Cardiac septum (tissue), 1 donor: ENCODE measurements at places on chromosomes 3 and 15. TPM values are rescaled to one million over a fixed set of nuclear protein-coding genes. Genes with fewer than 3 reads are reported as not detected.

- no peak for DNase-seq
Measured at GRCh38 chr3:11283139-11283475, 10.9 kb downstream of the ATG7 start.

GRCh38 chr15:37789881-37790280 is 144.6 kb upstream of the TMCO5A start:
- DNase-seq = no peak

- DNase-seq = no peak
Measured at GRCh38 chr3:171585039-171585438, 124.8 kb upstream of the TNIK start.

DNA sequence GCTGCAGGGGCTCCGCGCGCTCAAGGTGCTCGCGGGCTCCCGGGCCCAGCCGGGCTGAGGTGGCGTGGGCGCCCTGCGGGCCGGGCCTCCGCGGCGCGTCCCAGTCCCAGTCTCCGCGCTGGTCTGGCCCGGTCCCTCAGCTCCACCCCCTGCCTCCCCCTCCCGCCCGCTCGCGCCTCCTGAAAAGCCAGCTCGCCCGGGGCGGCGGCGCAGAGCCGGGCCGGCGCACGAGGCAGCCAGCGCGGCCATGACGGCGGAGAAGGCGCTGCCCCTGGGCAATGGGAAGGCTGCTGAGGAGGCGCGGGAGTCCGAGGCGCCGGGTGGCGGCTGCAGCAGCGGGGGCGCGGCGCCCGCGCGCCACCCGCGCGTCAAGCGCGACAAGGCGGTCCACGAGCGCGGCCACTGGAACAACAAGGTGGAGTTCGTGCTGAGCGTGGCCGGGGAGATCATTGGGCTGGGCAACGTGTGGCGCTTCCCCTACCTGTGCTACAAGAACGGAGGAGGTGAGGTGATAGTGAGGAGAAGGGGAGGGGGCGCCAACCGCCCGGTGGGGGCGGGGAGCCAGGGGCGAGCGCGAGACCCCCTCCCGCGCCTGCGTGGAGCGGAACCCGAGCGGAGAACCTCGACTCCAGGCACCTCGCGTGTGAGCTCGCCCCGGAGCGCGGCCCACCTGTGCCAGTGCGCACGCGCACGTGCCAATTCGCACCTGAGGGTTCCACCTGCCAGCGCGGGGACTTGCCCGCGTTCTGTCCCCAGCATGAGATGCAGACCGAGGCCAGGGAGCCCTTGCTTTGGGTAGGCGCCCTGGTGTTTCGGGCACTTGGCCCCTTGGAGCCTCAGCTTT is at the start of gene SLC6A11:
SLC6A11 (plus strand) TSS at position 210 of the 844 bp plus-strand sequence; CDS start at position 248, 38 bp downstream.
- DNase-seq = no peak

Gene CPLX3
- total RNA-seq = 0.67 TPM

DNA sequence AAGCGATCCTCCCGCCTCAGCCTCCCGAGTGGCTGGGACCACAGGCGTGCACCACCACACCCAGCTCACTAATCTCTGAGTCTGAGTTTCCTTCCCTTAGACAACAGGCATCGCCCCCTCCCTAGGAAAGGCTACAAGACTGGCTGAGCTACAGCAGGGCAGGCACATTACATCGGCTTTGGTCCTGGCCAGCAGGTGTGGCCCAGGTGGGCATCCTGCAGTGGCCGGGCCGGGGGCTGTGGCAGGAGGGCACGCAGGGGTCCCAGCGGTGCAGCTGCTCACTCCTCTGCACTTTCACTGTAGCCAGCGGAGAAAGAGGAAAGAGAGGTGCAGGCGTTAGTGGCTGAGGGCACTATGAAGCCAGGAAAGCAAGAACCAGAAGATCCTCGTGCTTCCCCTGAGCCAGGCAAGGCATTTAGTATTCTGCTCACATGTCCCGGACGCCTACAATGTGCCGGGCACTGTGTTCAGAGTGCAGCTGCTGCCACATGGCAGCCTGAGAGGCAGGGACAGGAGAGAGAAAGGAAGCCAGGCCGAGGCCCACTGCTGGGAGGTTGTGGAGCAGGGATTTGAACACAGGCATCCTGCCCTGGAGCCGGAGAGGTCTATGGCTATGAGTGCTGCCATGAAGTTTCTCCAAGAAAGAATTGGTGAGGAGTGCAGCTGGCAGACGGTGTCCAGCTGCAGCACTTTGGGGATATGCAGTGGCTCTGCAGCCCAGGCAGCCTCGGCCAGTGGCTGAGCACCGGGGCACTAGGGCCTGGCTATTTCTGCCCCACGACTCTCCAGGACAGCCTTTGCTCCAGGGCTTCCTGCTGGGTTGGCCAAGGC is 22.3 kb downstream of the GRIP2 start:
- peak; percentile 61 for DNase-seq

DNA sequence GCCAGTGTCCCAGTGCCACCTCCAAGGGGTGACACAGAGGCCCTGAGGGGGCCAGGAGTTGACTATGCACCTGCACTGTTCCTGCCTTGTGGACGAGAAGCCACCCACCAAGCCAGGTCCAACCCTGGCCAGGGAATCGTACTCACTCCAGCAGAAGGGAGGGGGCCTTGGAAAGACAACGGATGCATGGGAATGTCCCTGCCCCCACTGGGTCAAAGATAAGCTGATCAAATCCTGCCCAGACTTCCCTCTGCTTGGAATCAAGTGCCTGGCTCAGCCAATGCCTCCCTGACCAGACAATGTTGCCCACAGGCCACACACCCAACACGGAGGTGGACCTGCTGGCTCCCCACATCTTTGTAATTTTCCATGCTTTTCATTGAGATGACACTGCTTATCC is 23.9 kb downstream of the CACNA2D2 start:
- no peak for DNase-seq

DNA sequence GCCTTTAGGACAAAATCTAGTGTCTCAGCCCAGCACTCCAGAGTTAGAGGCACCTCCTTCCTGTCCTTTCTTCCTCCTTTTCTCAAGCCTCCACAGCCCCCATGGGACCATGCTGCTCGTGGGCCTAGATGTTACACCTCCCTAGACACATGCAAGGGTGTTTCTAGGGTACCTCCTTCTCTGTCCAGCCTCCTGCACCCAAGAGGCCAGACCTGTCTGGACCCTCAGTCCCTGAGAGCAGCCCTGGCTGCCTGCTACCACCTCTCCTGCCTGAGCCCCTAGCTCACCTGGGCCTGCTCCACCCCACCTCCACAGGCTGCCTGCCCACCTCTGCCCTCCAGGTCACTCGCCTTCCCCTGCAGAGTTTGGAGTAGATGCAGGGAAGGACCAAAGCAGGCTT is 5.2 kb downstream of the LOXL1 start:
- no peak for DNase-seq

- peak; percentile 63 for DNase-seq
Measured at GRCh38 chr3:42690766-42691680, 5.7 kb downstream of the KLHL40 start.

Gene SNX22
- total RNA-seq = 1.5 TPM

Gene MAP6D1
- total RNA-seq = 2.3 TPM

DNA sequence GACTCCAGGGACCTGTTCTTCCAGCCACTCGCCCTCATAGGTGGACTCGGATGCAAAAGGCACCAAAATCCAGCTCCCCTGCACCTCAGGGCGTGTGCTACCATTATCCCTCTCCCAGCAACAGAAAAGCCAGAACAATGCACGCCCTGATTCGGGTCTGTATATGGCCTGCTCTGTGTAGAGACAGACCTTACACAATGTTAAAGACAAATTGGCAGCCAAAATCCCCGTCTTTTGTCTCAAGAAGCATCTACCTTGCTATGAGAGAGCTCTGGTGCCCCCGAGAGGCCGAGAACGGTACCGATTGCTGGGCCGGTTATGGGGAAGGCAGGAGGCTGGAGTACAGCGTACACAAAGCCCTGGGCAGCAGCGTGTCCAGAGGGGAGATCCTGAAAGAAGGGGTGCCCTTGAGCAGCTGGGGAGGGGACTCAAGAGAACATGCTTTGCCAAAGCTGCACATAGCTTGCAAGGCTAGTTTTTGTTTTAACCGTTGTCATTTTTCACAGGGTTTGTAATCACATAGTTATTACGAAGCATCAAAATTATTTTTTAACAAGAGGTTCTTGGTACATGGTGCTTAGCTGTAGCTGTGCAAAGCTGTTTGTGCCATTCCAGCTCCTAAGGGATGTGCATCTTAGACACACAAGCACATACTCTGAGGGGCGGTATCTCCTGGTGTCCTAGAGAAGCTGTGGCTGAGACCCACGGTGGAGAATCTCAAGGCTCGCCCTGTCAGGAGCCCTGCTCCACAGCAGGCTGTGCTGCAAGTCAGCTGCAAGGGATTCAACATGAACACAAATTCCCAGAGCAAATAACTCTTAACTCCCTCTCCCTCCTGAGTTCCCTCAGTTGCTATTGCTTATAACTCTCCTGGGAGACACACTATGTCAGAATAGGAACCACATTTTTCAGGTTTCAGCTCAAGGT is 461.5 kb upstream of the PPP2R3A start:
- DNase-seq = no peak

Gene CRYGS
- total RNA-seq = 1.8 TPM

GRCh38 chr3:65436580-65436979 is 602.1 kb downstream of the MAGI1 start:
- no peak for DNase-seq

DNA sequence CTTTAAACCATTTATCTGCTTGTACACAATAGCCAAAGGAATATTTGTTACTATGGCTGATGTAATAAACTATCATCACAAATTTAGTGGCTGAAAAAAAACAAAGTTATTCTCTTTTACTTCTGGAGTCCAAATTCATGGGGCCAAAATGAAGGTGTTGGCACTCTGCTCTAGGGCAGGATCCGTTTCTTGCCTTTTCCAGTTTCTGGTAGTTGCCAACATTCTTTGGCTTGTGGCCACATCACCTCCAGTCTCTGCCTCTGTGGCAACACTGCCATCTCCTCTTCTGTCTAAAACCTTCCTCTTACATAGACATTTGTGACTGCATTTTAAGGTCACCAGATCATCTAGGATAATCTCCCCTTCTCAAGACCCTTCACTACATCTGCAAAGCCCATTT is 27.3 kb downstream of the NIT2 start:
- no peak for DNase-seq

DNA sequence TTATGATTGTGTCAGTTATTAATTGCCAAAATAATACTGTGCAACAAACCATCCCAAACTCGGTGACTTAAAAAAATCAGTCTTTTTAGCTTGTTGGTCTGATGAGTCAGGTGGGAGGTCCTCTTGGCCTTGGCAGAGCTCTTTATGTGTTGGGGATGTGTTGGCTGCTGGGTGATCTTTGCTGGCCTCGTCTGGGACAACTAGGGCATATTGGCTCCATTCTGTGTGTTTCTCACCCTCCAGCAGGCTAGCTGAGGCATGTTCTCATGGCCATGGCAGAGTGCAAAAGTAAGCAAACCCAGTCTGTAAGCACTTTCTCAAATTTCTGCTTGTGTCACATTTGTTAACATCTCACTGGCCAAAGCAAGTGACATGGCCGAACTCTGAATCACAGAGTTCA is 251.6 kb downstream of the RPLP1 start:
- no peak for DNase-seq

- no peak for DNase-seq
Measured at GRCh38 chr15:40985541-40986330, 32.5 kb downstream of the CHAC1 start.

DNA sequence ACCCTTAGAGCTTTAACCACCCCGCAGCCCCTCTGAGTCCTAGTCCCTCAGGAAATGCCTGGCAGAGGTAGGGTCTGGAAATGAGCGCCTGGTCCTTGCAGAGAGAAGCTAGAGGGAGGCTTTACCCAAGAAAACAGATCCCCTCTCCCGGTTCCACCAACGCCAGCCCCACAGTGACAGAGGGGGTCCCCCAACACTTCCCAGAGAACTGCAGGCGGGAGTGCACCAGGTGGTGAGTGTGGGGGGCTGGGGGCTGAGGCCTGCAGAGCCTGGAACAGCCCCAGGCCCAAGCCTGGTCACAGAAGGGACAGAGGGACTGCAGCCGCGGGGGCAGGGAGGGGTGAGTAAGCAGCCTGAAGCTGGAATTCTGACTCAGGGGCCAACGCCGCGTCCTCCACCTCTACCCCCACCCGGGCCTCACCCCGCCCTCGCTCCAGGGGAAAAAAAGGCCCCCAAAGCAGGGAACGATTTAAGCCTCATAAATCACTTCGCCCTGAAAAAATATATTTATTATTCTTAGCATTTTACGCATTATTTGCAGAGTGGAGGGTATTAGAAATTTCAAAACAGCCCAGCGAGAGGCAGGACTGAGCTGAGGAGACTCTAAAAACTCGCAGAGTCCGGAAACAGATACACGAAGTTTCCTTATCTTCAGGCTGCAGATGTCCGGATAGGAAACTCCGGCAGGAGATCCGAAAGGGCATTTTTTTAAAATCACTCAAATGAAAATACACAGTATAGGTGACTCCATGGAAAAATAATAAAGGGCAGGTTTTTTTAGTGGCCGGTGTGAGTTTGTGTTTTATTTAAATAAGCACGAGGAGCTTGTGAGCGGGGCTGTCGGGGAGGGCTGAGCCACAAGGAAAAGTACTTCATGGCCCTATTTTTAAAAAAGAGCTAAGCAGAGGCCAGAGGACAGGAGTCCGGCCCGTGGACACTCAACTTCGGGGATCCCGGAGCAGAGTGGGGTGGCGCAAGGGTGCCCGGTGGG is 10.0 kb downstream of the GATA2 start:
- no peak for DNase-seq

- DNase-seq = no peak
Measured at GRCh38 chr15:82830427-82831173, 21.2 kb downstream of the WHAMM start.
